ENCODE measurements at places on chromosomes 5 and 9. TPM values are rescaled to one million over a fixed set of nuclear protein-coding genes. Genes with fewer than 3 reads are reported as not detected.

OR1B1 gene
- total RNA-seq = not detected

DNA sequence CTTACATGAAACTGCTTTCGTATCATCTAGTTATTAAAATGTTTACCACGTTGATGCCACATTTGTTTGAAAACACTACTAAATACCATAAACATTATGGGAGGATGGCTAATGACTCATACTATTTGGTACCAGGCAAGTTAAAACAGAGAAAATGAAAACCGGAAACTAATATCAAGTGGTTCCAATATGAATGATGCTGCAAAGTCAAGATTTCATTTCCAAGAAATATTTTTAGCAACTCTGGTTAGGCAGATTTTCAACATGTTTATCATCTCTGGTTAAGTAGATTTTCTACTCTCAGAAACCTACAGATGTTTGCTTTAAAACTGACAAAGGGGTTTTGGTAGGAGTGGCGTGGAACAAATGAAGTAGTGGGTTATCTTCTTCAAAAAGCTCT lies 4.9 kb upstream of the F2R start:
- peak; percentile 54 for DNase-seq

DNA sequence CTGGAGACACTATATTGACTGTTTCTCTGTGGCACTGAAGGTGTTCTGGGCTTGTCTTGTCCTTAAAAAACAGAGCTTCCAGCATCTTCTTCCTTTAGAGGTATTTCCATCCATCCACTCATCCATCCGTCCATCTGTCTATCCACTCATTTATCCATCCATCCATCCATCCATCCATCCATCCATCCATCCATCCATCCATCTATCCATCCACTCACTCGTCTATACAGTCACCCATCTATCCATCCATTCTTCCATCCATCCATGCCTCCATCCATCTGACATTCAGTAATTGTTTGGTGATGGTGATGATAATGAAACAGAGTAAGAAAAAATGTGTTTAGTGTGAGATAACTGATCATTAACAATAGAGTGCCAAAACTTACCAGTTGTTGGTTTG lies 334.8 kb downstream of the NSG2 start:
- no peak for DNase-seq

TXNDC8 gene
- not detected for total RNA-seq

- DNase-seq = peak; percentile 69
Measured at GRCh38 chr9:99748266-99748665, 73.4 kb upstream of the NR4A3 start.

GRCh38 chr9:6007058-6007769 lies 8.2 kb downstream of the RANBP6 start:
- DNase-seq = peak; percentile 68

PTGDS gene
- total RNA-seq = not detected

DNA sequence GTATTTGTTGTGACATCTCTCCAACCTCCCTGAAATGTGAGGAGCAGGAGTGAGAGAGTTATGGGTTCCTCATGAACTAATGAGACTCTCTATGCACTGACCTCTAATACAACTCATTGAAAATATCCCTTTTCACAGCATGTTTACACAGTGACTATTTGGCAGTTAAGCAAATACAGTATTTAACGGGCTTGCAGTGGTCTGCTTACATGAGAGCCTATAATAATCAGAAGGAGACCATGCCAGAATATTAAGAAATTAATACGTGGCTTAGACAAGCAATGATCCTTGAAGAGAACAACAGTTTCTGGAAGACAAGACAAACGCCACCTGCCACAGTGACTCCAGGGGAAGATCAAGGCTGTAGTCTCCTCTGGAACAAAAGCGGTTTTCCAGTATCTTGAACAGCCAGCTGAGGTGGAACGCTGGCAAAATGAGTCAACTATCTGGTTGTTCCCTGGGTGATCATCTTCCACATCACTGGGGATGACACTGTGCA lies 424.5 kb downstream of the DMAC1 start:
- no peak for DNase-seq

DNA sequence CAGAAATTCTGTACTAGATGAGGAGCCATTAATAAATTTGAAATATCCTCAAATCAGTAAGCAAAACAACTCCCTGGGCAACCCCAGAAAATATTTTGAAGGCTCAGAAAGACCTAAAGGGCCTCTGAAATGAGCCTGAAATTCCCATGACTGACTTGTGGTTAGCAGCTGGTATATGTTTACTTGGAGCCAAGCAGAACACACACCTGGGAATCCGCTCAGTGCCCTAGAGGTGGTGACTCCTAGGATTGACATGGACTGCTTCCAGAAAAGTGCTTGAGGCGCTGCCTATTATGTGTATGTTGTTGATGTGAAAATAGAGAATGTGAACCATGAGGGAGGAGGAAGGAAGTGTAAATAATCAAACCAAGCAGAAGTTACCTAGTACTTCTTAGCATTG lies 14.7 kb downstream of the RFK start:
- no peak for DNase-seq

MINAR2 gene
- total RNA-seq = not detected

PCDHGA3 gene
- total RNA-seq = 7.5 TPM

DNA sequence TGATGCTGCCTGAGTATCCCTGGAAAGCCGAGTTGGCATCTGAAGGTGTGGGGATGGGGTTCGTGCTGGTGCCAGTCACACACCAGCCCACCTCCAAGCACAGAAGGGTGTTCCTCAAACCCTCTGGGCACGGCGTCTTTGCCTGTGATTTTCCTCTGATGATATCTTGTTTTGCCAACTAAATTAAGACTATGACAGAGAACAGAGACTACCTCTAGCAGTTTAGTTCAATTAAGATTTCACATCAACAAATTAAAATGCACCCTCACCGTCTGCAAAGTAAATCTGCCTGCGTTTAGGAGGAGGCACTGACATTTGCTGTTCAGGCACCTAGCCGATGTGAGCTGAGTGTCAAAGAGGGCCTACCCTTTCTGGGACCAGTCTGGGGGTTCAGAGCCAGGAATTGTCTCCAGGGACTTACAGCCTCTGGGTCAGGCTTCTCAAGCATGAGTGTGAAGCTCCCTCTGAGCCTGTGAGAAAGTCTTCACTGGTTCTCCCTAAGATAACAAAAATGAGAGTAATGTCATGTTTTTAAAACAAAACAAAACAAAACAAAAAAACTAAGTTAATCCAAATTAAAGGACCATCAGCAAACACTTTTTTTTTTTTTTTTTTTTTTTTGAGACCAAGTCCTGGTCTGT lies 55.4 kb upstream of the CTNNA1 start:
- no peak for DNase-seq

GRCh38 chr9:114092336-114092735 lies 6.8 kb downstream of the KIF12 start:
- no peak for DNase-seq

- DNase-seq = no peak
Measured at GRCh38 chr9:113952676-113953075, 76.6 kb downstream of the ZNF618 start.

ARSI gene
- 4.2 TPM for total RNA-seq

- DNase-seq = no peak
Measured at GRCh38 chr9:123657941-123658340, 272.0 kb downstream of the DENND1A start.

DNA sequence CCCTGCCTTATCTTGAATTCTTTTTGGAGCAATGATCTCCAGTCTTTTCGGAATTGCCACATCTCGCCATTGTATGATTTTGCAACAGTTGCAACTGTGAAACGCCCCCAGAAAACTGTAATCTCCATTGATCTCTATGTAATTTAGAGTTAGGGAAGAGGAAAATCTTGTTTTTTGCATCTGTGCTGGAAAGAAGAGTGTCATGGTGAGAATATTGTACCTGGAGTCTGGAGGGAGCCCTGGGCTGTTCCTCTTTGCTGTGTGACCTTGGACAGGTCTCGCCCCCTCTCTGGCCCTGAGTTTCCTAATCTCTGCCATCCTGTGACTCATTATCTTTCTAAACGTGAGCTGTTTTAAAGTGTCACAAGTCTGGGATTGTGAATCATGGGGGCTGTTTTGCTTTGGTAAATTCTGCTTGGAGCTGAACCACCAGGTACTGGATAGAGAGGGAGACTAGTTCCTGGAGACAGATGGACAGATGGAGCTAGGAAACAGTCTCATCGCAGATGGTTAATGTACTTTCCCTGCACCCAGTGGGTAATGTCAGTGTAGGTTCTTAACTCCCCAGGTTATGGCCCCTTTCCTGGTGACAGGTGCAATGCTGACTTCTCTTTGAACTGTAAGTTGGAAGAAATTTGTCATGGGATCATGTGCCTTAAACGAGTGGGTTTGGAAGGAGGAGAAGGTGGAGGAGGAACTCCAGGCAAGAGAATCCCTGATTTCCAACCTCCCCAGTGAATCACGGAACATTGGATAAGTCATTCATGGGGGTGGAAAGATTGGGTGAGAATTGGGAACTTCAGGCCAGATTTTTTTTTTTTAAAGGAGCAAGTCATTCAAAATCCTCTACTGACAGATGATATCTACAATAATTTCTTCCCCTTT lies 19.6 kb downstream of the PPARGC1B start:
- DNase-seq = peak; percentile 74

SLC46A2 gene
- not detected for total RNA-seq

DNA sequence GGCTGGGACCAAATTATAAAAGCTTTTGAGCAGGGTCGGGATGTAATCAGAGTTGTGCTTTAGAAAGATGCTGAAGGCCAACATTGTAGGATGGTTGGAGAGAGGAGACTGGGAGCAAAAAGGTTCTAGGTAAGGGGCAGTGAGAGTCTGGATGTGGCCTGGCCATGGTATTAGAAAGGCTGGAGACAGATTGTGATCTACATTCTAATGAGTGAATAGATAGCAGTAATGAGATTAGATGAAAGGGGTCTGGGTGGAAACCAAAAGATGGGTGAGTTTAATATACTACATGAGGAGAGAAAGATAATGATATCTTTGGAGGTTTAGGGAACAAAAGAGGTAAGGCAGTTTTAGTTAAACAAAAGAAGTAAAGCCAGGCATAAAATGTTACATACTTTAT lies 88.8 kb upstream of the SH3GL2 start:
- DNase-seq = no peak

DNA sequence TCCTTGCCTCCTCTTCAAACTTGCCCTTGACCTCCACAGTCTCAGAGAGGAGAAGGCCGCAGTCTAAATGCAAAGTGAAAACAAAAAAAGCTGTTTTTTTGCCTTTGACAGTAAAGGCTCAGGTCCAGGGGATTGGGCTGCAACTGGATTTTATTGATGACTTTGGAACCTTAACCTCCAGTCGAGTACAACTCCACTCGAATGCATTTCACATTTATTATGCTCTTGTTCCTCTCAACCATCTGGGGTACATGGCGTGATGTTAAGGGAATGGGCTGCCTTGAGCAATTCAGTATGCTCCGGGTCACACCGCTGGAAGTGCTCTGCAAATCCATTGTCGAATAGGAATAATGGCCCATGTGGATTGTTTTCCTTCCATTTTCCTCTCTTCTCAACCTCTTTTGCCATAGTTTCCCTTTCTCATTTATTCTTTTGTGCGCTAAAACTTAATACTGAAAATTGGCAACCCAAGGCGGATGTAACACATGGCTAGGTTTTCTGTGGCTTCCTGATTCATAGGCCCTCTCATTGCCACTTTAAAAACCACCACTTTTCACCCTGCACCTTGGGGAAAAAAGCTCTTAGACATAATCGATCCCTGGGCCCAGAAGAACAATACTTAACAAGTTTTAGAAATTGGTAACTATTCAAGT lies 34.3 kb downstream of the ITK start:
- no peak for DNase-seq

GRCh38 chr5:180160789-180161188 lies 48.2 kb downstream of the RASGEF1C start:
- DNase-seq = no peak

PCDHA12 gene
- not detected for total RNA-seq

DNA sequence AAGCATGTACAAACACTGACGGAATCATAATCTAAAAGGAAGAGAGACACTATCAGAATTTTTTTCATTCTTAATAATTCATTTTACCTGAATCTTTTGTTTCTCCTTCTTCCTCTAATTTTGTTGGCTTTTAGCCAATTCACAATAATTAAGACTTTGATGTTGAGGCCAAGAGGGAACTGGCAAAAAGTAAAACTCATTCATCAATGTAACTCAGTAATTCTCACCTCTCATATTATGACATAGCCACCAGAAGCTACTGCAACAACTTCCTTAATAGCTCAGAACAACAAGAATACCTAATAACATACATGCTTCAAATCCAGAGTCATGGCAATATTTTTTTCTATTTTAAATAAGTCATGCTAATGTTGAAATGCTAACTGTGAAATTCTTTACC lies 64.5 kb downstream of the MCTP1 start:
- DNase-seq = no peak

DNA sequence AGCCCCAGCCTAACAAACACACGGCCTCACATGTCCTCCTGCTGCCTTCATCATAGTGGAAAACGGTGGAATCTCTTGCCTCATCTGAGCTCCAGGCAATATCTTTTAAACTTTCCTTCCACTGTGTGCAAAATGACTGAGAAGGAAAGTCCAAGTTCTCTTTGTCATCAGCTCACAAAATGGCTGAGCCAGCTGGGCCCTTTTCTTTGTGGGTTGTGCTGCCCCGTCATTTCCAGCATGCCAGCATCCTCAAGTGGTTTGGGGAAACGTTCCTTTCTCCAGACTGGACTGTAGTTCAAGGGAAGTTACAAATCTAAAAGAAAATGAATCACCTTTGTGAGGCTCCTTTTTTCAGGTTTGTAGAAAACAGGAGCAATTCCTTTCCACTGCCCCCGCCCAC lies 171.1 kb upstream of the FSTL4 start:
- peak; percentile 8 for DNase-seq

GRCh38 chr5:53874409-53874808 lies 314.0 kb downstream of the NDUFS4 start:
- peak; percentile 53 for DNase-seq

KLF4 gene
- total RNA-seq = 28.7 TPM

Measured in GM23248 (cell line).